ENCODE measurements at places on chromosomes 6 and 20.

DNA sequence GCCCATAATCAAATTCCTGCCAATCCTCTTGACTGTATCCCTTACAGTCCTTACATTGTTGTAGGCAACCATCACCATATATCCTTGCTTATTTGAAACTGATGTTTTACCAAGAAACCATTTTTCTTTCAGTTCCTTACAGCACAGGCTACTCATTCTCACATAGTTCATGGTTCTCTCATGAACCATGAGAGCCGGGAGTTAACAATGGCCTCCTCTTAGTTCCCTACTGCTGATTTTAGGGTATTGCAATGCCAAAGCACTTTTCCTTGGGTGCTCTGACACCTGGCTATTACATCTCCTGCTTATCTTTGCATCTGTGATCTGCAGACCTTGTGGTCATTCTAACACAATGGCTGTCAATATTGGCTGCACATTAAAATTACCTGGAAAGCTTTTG, 133.4 kb downstream of the MYB start:
- no peak for DNase-seq

GRCh38 chr20:9616455-9616805, 102.0 kb downstream of the LAMP5 start:
- no peak for DNase-seq

DNA sequence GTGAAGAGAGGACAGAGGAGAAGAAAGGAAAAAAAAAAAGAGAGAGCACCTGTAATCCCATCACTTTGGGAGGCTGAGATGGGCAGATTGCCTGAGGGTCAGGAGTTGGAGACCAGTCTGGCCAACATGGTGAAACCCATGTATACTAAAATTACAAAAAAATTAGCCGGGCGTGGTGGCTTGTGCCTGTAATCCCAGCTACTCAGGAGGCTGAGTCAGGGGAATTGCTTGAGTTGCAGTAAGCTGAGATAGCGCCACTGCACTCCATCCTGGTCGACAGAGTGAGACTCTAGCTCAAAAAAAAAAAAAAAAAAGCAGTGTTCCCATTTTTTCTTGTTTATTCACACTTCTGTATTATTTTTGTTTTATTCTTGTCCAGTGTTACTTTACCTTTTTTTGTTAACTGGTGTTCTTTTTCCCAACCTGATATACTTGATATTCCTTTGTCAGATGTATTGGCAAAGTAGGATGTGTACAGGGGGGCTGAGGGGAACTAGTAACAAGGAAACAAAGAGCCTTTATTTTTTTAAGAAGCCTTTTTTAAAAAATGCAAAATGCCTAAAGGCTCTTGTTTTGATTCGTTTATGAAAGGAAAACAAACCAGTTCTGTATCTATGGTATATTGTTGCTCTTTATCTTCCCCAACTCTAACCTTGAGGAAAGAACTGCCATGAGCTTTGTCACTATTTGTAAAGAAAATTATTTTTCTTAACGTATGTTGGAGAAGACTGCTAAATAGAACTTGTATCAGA, 22.3 kb downstream of the COL19A1 start:
- DNase-seq = no peak

DNA sequence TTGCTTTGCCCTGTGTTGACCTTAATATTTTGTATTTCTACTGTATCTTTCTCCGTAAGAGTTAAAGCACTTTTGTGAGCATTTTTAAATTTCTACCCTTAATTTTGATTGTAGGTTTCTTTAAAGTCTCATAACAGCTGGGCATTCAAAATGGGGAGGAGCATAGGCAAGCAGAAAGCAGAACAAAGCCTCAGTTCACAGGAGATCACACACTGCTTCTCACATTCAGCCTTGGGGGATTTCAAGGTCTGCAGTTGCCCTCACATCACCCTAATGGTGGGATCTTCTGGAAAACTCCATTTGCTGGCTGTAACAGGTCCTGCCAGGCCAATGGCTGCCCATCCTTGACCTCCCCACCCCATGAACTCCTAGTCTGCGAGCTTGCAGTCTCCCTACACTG, 292.9 kb downstream of the PHACTR1 start:
- no peak for DNase-seq

GRCh38 chr6:97032955-97033354, 108.4 kb downstream of the KLHL32 start:
- DNase-seq = no peak

- DNase-seq = no peak
Measured at GRCh38 chr6:82702574-82702973, 339.0 kb downstream of the TPBG start.

DNA sequence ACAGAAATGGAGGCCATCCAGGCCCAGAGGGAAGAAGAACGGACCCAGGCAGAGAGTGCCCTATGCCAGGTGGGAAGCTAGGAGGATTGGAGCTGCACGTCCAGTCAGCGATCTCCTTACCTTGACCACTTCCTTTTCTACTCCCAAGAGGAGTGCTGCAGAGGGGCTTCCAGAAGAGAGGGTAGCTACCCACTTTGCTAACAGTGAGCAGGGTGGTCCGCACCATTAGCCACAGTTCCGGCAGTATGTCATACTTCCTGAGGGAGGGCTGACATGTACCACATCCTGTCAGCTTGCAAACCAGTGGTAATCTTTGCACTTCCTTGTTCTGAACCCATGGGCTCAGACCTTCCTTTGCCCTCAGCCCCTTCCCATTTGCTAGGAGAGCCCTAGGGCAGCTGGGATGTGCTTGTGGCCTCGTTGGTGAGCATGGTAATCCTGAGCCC, 35.4 kb downstream of the CEP250 start:
- peak; percentile 80 for DNase-seq

DNA sequence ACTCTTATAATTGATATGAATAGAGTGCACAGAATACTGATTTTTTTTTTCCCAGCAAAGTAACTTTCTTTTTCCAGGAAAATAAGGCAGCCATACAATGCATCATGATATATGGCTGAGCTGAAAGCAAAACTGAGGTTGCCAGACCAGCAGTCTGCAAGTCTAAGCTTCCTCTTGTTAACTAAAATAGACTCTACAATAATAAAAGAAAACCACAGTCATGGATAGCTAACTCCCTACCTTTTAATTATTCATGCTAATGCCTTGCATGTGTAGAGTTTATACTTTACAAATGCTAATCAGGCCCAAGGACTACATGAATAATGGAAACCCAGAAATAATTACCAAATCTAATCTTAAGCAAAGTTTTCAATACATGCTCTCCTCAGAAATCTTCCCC, 47.4 kb downstream of the MAP7 start:
- DNase-seq = no peak

GRCh38 chr20:23296841-23297701, 53.5 kb upstream of the NXT1 start:
- DNase-seq = no peak

DNA sequence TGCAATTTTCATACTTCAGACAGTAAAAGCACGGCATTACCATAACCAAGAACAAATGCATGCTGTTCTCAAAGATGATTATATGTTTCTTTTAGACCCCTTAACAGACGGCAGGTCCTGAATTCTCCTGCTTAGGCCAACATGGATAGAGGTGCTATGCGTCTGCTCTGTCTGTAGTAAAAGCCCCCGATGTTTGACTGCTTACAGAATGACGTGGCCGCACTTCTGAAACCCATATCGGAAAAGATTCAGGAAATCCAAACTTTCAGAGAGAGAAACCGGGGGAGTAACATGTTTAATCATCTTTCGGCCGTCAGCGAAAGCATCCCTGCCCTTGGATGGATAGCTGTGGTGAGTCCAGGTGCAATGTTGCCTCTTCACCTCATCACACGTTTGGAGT, 93.1 kb upstream of the FAM8A1 start:
- no peak for DNase-seq

GRCh38 chr20:14069796-14070195, 74.5 kb downstream of the MACROD2 start:
- DNase-seq = no peak

DNA sequence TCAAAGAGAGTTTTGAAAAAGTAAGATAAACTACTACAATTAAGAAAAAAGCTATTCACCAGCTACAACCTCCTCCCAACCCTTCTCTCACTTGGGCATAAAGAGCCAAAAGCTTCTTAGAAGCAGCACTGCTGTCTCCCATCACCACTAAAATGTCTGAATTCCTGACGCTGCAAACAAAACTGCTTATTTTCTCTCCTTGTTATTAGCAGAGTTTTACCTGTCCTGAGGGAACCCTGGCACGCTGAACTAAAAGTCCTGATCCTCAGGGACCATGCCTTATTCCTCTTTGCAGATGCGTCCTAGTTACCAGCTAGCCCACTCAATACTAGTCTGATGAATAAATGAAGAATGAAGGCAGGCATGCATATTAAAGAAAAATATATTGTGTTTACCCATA, 1.1 kb downstream of the HACE1 start:
- DNase-seq = no peak

DNA sequence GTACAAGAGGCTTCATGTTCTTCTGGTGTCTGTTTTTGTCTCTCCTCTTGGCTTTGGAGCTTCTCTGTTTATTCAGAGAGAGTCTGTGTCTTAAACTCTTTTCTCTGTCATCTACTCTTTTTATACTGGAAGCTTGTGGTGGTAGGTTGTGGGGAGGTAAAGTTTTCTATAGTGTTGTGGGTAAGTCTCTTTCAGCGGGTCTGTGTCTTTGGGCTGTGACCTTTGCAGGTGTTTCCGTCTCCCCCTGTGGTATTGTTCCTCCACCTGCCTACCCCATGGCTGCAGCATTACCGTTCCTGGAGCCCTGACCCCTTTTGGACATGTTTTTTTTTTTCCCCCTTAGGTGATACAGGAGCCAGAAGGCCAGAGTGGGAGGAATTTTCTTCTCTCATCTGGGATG, 37.9 kb upstream of the FERMT1 start:
- no peak for DNase-seq

- DNase-seq = peak; percentile 69
Measured at GRCh38 chr6:34810936-34811632, 19.2 kb downstream of the BLTP3A start.

DNA sequence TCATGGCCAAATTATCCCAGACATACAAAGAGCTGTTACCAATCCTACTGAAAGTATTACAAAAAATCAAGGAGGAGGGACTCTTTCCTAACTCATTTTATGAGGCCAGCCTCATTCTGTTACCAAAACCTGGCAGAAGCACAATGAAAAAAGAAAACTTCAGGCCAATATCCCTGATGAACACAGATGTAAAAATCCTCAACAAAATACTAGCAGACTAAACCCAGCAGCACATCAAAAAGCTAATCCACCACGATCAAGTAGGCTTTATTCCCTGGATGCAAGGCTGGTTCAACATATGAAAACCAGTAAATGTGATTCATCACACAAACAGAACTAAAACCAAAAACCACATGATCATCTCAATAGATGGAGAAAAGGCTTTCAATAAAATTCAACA, 109.2 kb downstream of the C6orf118 start:
- no peak for DNase-seq

DNA sequence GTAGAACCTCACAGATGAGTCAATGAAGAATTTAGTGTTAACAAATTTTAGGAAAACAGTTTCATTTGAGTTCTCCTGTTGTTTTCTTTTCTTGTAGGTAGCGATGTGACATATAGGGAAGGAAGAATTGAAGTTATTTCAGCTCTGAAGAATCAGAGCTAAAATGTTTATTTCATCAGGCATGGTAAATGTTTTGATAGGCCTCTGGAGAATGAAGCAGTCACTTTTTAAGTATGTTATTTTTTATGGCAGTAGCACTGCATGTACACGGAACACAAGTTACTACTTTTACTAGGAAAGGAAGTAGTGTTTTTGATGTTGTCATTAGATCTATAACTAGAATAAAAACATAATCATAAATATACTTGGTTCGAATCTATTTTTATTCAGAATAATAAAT, 1357.3 kb upstream of the CITED2 start:
- no peak for DNase-seq

DNA sequence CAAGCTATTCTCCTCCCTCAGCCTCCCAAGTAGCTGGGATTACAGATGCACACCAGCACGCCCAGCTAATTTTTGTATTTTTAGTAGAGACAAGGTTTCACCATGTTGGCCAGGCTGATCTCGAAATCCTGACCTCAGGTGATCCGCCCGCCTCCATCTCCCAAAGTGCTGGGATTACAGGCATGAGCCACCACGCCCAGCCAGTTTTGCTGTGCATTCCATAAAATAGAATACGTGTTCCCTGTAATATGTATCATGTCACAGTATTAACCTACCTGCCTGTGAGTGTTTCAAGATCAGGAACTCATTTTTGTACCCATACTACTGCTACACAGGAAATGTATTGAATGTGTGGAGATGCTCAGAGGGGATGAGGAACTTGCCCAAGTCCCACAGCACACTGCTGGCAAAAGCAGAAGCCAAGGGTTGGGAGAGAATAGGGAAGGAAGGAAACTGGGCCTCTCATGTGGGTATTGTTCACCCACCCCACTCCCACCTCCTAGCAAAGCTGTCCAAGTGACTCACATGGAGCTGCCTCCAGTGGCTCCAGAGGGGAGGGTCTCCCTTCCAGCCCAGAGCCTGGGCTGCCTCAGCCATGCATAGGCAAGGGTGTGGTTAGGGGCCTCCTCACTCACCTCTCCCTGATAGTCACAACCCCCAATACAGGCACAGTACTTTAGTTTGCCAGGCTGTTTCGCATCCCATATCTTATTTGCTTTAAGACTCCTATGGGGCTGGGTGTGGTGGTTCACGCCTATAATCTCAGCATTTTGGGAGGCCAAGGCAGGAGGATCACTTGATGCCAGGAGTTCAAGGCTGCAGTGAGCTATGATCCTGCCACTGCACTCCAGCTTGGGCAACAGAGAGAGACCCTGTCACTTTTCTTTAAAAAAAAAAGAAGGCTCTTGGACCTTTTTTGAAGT, 9.4 kb downstream of the HM13 start:
- DNase-seq = no peak

GRCh38 chr6:148316308-148316707, 26.3 kb upstream of the SASH1 start:
- no peak for DNase-seq

DNA sequence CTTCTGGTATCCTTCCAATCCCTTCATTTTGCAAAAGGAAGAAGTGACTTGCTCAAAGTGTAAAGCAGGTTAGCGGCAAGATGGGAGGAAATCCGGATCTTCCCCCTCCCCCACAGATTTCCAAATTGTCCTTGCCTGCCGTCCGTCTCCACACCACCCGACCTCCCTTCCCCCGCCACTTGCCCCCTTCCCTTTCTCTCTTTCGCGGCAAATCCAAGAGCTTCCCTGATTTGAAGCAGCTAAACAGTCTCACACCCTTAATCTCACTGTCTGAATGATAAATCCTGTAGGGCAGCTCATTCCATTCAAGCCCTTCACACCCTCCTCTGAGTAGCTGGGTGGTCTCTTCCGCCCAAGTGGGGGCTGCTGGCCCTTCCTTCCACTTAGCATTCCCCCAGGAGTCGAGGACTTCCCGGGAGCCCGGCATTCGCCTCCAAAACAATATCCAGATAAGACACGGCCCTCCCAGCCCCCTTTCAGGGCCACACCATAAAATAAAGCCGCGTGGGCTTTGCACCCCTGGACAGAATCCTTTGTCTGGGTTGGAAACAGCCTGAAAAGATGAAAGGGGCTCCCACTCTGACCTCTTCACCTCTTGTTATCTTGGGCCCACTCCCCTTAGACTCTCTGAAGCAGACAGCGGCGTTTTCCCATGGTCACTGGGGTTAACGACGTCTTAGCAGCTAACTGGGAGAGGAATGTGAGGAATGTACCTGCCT, 44.0 kb upstream of the PIM1 start:
- no peak for DNase-seq
